Naive thymus-derived CD4-positive, alpha-beta T cell (primary cell): ENCODE measurements at places on chromosomes 1 and 21. TPM values are rescaled to one million over a fixed set of nuclear protein-coding genes. Genes with fewer than 3 reads are reported as not detected.

The CCDC185 gene
- not detected for total RNA-seq

The PGLYRP4 gene
- total RNA-seq: not detected in 2 replicates

The RNU1-2 gene
- 2,907 TPM for total RNA-seq

The SYT6 gene
- not detected for total RNA-seq

The DCST1 gene
- total RNA-seq: not detected in 2 replicates

The CYB5RL gene
- total RNA-seq: 13.5 TPM

The FAM163A gene
- total RNA-seq: not detected in 2 replicates

The FYB2 gene
- not detected for total RNA-seq

- no peaks in the 10 kb centered on the region for H3K4me1 ChIP-seq
- DNase-seq: no peak
- no peak overlapping the region for H3K27ac ChIP-seq
Measured at GRCh38 chr1:222384531-222384930, 163.4 kb downstream of the HHIPL2 start.

DNA sequence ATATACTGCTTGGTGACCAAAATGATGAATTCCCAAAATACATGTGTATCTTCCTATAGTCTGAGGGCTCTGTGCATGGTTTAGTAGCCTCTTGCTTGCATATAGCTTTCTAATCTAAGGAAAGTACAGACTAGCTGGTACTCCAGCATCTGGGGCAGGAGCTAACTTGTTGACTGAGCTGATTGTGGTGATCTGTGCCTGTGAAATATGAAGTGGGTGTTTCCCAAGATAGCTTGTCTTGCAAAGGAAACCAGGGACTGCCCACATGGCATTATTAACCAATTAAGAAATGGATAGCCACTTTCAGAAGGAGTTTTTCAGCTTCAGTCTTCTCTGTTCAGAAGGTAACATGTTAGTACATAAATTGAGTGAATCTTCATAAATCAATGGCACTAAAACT lies 219.8 kb downstream of the NEGR1 start:
- DNase-seq: no peak
- H3K27ac ChIP-seq: no peak overlapping the region
- H3K4me3 ChIP-seq: no peak overlapping the region
- H3K36me3 ChIP-seq: no peaks in the 10 kb centered on the region
- H3K4me1 ChIP-seq: no peaks in the 10 kb centered on the region

- no peak for DNase-seq
- H3K27ac ChIP-seq: no peak overlapping the region
- H3K36me3 ChIP-seq: no peaks in the 10 kb centered on the region
Measured at GRCh38 chr1:24600551-24600950, 42.6 kb upstream of the SRRM1 start.

DNA sequence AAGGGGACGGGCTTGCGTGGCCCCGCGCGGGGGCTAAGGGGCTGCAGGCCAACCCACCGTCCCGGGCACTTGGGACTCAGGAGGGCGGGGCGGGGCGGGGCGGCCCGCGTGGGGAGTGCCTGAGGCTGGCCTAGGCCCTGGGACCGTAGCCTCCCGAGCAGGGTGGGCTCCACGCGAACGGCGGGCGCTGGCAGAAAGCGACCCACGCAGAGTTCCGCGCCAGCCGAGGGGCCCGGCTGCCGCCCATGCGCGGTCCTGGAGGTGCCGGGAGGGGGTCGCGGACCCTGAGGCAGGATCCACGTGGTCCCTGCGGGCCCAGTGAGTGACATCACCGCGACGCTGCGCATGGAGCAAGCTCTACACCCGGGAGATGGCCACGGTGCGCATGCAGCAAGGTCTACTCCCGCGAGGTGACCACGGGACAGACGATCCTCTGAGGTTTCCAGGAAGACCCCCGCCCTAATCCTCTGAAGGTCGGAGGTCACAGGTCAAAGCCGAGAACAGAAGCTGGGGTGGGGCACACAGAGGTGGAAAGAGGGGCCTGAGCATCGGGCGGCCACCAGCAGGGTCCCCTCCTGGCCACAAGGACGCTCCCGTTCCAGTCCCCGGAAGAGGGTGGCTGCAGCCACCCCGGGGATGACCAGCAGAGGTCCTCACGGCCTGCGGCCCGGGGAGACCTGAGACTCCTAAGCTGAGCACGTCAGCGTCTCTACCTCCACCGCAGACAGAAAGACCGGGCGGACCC lies 13.5 kb upstream of the SLC19A1 start:
- H3K27me3 ChIP-seq: no peaks in the 10 kb centered on the region
- H3K4me3 ChIP-seq: peak overlapping the region; percentile 46
- peak overlapping the region; percentile 45 for H3K27ac ChIP-seq
- H3K36me3 ChIP-seq: no peaks in the 10 kb centered on the region
- peak; percentile 26 for DNase-seq
- H3K4me1 ChIP-seq: peaks cover 17% of the 10 kb centered on the region

DNA sequence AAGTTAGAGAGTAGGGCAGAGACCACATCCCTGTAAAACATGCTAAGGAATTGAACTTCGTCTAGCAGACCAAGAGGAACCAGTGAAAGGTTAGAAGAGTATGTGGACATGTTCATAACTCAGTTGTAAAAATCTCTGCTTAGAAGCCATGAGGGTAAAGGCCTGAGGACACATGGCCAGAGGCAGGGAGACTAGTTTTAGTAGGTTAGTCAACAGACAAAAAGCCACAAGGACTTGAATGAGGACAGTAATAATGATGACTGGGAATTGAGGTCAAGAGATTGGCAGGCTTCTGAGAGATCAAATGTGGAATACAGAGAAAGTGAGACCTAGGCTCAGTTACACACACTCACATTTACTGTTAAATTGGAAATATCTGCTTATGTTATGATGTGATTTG lies 205.5 kb upstream of the HOOK1 start:
- no peaks in the 10 kb centered on the region for H3K4me1 ChIP-seq
- no peaks in the 10 kb centered on the region for H3K27me3 ChIP-seq
- no peak overlapping the region for H3K4me3 ChIP-seq
- DNase-seq: no peak

- H3K4me3 ChIP-seq: no peak overlapping the region
- no peak for DNase-seq
- H3K27ac ChIP-seq: no peak overlapping the region
- no peaks in the 10 kb centered on the region for H3K27me3 ChIP-seq
- H3K36me3 ChIP-seq: no peaks in the 10 kb centered on the region
- H3K4me1 ChIP-seq: no peaks in the 10 kb centered on the region
Measured at GRCh38 chr1:110508028-110508940, 10.7 kb downstream of the KCNA10 start.

DNA sequence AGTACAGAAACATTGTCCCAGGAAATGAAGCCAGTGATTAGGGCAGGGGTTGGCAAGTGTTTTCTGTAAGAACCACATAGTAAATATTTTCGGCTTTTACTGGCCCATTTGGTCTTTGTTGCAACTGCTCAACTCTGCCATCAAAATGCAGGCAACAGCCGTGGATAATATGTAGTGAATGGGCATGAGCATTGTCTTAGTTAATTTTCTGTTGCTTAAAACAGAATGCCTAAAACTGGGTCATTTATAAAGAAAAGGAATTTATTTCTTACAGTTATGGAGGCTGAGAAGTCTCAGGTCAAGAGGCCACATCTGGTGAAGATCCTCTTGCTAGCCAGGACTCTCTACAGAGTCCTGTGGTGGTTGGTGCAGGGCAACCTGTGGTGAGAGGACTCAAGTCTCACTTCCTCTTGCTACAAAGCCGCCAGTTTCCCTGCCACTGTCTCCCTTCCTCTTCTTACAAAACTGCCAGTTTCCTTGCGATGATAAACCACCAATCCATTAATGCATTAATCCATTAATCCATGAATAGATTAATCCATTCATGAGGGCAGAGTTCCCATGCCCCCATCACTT lies 166.4 kb downstream of the PSMG1 start:
- DNase-seq: no peak
- no peak overlapping the region for H3K27ac ChIP-seq
- H3K27me3 ChIP-seq: no peaks in the 10 kb centered on the region
- H3K4me1 ChIP-seq: no peaks in the 10 kb centered on the region
- H3K4me3 ChIP-seq: no peak overlapping the region

- H3K27ac ChIP-seq: no peak overlapping the region
- H3K27me3 ChIP-seq: peaks cover 12% of the 10 kb centered on the region
- H3K4me3 ChIP-seq: no peak overlapping the region
- H3K36me3 ChIP-seq: no peaks in the 10 kb centered on the region
Measured at GRCh38 chr1:34929853-34930701, 627 bp upstream of the DLGAP3 start.

GRCh38 chr1:75087278-75087677 lies 46.9 kb upstream of the LHX8 start:
- H3K4me3 ChIP-seq: no peak overlapping the region
- no peaks in the 10 kb centered on the region for H3K36me3 ChIP-seq
- DNase-seq: no peak

DNA sequence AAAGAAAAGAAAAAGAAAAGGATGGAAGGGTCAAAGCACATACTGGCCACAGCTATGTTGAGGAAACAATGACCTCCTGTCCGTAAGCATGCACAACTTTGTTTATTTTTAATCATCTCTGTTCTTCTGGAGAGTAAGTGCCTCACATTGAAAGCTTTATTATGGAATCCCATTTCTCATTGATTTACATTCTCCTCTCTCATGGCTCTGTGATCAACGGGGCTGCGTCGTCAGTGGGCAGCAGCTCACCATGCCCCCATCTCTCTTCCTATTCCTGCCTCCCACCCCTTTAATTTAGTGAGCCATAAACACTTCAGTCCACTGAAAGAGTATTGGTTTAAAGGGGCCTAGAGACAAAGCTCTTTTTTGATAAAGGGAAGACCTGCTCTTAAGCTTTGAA lies 98.9 kb downstream of the KAZN start:
- H3K27me3 ChIP-seq: no peaks in the 10 kb centered on the region
- no peak overlapping the region for H3K4me3 ChIP-seq
